ENCODE measurements at places on chromosomes 4 and X. TPM values are rescaled to one million over a fixed set of nuclear protein-coding genes. Genes with fewer than 3 reads are reported as not detected.

PRKG2 gene
- total RNA-seq: 0.15 TPM

HTT gene
- total RNA-seq: 23.2 TPM

GPC4 gene
- 3.6 TPM for total RNA-seq

CT45A7 gene
- not detected for total RNA-seq

GCNA gene
- total RNA-seq: 1.5 TPM

SLC7A11 gene
- 4.4 TPM for total RNA-seq

RTL5 gene
- total RNA-seq: 3.3 TPM

USP9X gene
- 92.7 TPM for total RNA-seq
